Liver (tissue), 10 donors: ENCODE measurements at places on chromosomes 2 and 18.

- DNase-seq: peak; percentile 30
Measured at GRCh38 chr2:25380586-25381375, 39.1 kb upstream of the DNMT3A start.

- DNase-seq: no peak
Measured at GRCh38 chr2:172693529-172694455, 41.9 kb upstream of the RAPGEF4 start.

DNA sequence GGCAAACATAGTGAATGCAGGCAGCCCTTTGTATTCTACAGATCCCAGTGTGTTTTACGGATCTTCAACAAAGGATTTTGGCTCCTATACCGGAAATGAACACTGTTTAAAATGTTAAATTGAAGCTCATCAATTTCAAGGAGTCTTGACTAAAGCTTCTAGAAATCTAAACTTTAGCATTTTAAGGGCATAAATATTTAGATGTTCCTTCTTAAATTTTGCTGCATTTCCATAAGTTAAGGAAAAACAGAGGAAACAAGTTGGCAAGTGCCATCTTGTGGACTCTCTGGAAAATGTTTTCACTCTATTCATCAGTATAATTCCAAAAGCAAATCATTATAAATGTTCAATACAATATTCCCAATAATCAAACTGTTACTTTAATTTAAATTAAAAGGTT, 19.6 kb downstream of the CHN1 start:
- no peak for DNase-seq

DNA sequence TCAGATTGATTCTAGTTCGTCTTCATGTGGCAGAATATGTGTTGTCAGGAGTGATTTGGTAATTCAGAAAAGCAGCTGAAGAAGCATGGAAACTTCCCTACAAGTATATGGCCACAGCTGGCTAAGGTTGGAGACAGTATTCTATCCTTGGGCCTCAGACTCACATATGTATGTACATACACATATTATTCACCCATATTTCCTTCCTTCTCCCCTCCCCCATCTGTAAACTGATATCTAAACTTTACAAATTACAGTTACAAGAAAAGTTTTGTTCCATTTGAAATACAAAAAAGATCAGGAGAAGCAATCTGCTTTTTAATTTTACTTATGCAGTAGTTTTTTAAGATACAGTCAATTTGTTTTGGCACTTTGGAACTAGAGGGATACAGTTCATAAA, 3.1 kb downstream of the SP3 start:
- DNase-seq: no peak

DNA sequence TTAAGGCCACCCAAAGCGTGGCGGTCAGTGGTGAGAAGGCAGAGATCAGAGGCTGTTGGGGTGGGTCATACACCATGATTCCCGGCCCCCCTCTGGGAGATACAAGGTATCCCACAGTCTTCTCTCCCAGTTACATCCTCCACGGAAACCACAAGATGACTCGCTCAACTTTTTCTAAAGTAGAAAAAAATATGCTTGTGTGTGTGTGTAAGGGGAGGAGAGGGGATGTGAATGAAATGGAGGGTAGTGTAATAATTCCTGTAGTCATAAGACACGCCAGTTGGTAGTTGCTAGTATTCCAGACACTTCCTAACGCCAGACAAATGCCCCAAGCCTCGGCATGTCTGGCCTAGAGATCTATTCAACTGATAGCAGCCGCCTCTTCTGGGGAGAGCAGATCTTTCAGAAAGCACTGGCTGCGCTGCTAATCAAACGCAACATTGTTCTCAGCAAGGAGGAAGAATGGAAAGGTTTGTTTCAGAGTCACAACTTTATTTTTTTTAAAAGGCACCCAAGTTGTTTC, 143.5 kb downstream of the TGIF1 start:
- DNase-seq: no peak
